Stimulated activated CD8-positive, alpha-beta memory T cell treated with anti-CD3 and anti-CD28 coated beads, Interleukin-4, amount 100 ng/mL, for 48 hours (primary cell): ENCODE measurements at places on chromosomes 12 and 14.

DNA sequence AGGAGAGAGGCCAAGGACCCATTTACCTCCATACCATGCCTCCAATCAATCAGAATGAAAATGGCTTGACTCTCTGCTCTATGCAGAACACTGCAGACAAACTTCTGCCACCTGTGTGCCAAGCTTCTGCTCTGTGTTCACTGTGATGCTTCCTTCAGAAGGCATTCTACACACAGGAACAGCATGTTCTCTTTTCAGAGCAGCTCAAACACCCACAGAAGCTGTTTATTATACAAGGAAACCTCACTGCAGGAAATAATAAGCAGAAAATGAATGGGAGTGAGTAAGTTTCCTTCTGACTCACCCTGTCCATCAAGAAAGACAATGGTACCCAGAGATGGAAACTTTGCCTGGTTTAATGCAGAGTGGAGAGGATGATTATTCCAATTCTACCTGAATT, 2.4 kb upstream of the ESR2 start:
- no peak for DNase-seq

GRCh38 chr14:55131370-55132137, 2.5 kb downstream of the LGALS3 start:
- no peak for DNase-seq

DNA sequence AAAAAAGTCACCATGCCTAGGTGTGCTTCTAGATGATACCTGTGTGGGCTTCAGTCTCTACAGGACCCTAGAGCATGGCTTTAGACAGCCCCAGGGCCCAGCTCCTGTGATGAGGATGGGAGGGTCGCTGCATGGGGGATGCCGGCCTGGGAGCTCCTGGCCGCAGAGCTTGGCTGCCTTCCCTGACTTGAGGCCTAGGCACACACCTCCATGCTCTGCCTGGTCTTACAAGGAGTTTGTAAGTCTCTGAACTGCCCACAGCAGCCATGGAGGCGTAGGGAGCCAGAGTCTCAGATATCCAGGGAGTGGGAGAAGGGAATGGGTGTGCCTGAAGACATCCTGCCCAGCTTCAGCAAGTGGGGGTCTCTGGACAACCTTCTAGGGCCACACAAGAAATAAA, 149.5 kb upstream of the MYL2 start:
- no peak for DNase-seq

- DNase-seq = no peak
These were observed 85.6 kb downstream of the SMOC1 start for GRCh38 chr14:69964841-69965240.

- no peak for DNase-seq
These were observed 4.9 kb upstream of the EXOC3L4 start for GRCh38 chr14:103089386-103090335.

GRCh38 chr12:71029302-71029701, 108.8 kb upstream of the PTPRR start:
- DNase-seq = no peak

- DNase-seq = no peak
These were observed 26.7 kb downstream of the DNM1L start for GRCh38 chr12:32705783-32706182.
